ENCODE measurements at places on chromosomes 11 and 22. TPM values are rescaled to one million over a fixed set of nuclear protein-coding genes. Genes with fewer than 3 reads are reported as not detected.

CCDC188 gene
- total RNA-seq, result not detected

PANX3 gene
- not detected for total RNA-seq

PRRG4 gene
- total RNA-seq, result not detected

MED17 gene
- 62.2 TPM for total RNA-seq

PAX6 gene
- total RNA-seq, result not detected

PAFAH1B2 gene
- 59.2 TPM for total RNA-seq

PCSK7 gene
- total RNA-seq, result 296 TPM

MGAT3 gene
- total RNA-seq, result 0.55 TPM

MS4A1 gene
- 45.0 TPM for total RNA-seq
